ENCODE measurements at places on chromosomes 1 and 21.
A peak's percentile ranks its signal among the peaks of the same experiment; 100 is the strongest.

DNA sequence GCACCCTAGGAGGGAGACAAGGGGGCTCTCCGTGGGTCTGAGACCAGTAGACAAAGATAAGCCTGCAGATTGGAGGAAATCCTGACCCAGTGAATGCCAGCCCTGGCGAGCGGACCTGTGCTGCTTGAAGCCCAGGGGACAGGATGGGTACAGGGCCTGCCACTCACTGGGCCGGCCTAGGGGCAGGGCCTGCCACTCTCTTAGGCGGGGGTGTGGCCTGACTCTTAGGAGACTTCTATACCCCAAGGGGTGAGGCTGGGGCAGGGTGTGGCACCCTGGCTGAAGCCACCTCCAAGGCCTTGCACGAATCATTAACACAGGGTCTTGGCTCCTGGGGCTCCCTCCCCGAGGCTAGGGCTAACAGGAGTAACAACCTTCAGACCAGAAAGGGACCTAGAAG lies 30.7 kb downstream of the TRIM62 start:
- no peak for DNase-seq

DNA sequence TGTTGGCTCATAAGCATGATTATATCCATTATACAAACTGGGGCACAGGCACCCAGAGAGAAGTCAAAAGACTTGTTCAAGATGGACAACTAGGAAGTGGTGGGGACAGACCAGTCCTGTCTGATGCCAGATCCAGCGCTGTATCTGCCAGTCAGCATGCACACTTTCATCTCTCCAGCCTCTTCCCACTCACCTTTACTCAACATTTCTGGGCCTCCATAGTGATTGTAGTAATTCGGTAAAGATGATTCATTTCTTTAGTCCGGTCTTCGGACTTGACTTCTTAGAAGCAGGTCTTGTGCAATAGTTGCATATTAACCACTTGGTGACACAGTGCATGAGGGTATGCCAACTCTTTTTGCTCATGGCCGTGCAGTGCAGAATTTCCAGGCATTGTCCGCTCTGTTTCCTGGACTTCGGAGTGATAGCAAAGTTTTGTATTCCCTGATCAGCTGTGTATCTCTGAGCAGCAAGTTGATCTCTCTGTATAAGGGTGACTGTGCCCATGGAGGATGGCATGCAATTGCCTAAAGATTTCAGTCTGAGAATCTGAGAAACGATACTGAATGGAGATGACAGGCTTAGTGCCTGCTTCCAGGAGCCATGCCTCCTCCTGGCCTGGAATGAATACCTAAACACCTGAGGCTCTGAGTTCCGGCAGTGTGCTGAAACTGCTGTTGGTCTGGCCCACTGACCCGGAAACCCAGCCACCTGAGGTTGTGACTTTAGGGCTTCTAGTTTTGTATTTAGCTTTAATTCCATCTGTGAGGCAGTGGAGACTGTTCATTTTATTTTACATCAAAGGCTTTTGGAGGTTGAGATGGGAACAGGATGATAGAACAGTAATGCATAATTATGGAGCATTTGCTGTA lies 39.0 kb downstream of the GALNT2 start:
- DNase-seq: peak; percentile 50

GRCh38 chr1:156497078-156497742 lies 3.4 kb downstream of the MEF2D start:
- no peak for DNase-seq

DNA sequence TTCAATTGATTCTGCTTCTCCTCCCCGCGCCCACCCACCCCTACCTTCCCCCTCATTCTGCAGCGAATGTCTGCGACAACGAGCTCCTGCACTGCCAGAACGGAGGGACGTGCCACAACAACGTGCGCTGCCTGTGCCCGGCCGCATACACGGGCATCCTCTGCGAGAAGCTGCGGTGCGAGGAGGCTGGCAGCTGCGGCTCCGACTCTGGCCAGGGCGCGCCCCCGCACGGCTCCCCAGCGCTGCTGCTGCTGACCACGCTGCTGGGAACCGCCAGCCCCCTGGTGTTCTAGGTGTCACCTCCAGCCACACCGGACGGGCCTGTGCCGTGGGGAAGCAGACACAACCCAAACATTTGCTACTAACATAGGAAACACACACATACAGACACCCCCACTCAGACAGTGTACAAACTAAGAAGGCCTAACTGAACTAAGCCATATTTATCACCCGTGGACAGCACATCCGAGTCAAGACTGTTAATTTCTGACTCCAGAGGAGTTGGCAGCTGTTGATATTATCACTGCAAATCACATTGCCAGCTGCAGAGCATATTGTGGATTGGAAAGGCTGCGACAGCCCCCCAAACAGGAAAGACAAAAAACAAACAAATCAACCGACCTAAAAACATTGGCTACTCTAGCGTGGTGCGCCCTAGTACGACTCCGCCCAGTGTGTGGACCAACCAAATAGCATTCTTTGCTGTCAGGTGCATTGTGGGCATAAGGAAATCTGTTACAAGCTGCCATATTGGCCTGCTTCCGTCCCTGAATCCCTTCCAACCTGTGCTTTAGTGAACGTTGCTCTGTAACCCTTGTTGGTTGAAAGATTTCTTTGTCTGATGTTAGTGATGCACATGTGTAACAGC lies 339.9 kb downstream of the NTNG1 start:
- peak; percentile 1 for DNase-seq

GRCh38 chr1:86104606-86105532 lies 51.7 kb downstream of the COL24A1 start:
- DNase-seq: no peak

DNA sequence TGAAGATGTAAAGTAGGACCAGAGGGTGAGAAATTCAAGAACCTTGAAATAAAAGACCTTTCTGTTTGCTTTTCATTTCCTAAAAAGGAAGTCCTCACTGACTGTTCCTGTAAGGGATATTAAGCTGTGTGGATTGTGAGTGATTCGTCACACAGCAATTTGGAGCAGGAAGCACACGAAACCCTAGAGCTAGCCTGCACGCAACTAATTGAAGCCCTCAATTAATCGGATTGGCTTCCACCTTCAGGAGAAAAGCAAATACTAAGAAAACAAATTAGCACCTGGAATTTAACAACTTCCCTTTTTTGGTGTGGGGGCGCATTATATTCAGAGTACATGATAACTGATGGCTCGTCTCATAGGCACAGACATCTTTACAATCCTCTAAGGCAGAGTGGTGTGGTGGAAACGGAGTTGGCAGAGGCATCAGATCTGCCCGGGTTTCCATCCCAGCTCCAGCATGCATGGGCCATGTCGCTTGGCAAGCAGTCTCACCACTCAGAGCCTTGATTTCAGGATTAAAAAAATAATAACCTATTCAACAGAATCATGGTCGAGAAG lies 95.2 kb downstream of the KCNJ15 start:
- peak; percentile 97 for DNase-seq

GRCh38 chr1:165905853-165906252 lies 78.4 kb downstream of the UCK2 start:
- DNase-seq: no peak

DNA sequence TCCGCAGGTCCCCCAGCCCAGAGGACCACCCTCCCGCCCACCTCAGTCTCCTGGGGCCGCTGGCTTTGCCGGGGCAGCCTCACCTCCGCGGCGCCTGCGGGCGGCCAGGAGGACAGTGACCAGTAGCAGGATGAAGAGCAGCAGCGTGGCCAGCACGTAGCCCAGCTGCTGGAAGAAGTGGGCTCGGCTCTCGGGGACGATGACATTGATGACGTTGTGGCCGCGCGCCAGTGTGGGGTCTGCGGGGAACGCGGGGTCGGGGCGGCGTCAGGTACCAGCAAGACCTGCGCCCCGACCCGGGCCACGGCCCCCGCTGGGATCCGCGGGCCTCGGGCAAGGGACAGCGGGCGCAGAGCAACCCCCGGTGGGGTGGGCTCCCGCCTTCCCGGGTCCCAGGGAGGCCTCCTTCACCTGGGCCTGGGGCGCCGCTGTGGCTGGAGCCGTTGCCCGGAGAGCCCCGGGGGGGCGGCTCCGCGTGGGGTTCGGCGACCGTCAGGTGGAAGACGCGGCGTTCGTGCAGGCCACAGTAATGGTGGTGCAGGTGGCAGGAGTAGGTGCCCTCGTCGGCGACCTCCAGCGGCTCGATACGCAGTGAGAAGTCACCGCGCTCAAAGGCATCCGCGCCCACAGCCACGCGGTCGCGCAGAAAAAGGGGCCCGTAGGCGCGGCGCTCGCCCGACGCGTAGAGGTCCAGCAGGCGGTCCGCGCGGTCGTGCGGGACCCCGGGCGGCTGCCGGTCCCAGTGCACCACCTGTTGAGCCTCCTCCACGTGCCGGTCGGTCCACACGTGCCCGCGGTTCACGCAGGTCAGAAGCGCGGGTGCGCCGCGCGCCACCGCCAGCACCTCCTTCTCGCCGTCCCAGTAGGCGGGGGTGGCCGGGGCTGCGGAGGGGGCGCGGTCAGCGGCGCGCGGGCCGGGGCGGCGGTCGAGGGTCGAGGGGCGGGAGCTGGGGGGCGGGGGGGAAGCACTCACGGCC lies 3.8 kb downstream of the MXRA8 start:
- no peak for DNase-seq

DNA sequence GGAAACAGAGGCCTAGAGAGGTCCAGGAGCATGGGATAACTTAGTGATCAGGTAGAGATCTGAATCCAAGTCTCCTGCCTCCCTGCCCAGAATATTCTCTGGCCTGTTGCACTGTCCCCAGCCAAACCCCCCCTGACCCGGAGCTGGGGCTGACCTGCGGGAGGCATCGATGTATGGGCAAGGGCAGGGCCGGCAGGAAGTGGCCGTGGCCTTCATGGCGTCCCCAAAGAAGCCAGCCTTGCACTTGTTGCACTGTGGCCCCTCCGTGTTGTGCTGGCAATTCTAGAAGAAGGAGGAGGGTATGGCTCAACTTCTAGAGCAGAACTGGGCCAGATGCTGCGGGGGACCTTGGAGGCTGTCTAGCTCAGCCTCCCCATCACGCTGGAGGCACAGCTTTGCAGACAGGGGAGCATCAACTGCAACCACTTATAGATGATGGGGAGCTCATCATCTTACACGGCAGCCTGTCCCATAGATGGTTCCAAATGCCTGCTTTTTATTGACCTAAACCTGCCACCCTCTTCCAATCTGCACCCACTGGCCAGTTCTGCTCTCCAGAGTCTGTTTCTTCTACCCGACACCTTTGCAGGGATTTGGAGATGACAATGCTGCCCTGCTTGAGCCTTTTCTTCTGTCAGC lies 58.2 kb downstream of the HSPG2 start:
- DNase-seq: no peak

DNA sequence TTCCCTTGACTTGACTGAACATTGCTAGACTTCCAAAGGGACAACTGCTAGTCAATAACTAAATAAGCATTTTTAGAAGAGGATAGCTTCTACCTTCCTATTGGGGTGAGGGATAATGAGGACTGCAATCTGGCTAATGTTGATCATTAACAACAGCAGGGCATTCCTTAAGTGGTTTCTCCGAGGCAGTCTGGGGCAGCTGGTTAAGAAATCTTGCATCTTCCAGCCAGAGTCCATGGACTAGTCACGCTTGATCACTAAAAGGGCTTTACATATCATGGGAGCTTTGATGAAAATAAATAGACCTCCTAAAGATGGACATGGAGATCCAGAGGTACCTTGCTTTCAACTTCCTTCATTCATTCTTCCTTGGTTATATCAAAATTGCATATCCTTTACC lies 329.4 kb upstream of the ESRRG start:
- DNase-seq: no peak

DNA sequence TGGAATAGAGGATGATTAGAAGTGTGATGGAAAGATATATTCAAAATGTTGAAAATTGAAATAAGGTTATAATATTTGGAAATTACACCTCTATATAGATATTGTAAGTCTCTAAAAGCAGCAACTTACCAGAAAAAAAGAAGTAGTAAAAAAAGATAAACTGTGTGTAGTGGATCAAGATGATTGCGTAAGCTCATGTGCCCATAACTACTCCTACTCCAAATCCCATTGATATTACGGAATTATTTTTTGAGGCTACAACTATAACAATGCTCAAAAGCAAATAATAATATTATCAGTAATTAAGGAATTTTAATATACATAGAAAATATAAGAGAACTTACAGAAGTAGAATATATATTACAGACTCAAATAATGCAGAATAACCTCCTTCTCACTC lies 33.6 kb downstream of the CATSPERE start:
- no peak for DNase-seq

DNA sequence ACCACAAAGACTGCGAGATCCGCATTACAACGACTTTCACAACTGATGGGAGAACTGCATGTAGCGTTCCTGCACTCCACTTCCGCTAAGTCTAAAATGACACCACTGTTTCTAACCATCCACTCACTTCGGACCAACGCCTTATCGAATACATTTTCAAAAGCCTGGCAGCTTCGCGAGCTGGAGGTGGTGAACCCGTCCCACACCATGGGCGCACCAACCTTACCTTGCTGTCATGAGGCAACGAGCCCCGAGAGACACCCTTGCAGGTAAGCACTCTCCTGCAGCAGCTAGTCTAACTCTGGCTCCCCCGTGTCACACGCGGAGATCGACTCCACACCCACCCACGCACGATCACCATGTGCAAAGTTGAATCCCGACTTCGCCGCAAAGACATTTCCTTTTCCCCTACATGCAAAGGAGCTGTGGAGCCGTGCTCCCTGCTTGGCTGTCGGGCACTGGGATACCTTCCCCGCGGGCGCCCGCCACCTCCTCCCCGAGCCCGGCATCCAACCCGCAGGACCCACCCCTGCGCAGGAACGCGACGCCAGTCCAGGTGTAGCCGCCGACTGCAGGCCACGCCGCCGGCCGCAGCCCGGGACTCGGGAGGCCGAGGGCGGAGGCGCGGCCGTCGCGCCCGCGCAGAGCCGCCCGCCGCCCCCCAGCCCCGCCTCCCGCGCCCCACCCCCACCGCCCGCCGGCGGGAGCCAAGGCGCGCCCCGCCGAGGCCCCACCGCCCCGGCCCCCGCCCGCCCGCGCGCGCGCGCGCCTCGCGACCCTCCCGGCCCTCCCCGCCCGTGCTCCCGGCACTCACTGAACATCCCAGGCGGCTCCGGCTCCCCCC lies 629 bp downstream of the TAF5L start:
- DNase-seq: peak; percentile 42

GRCh38 chr1:231636157-231636556 lies 9.6 kb downstream of the DISC1 start:
- DNase-seq: peak; percentile 79

GRCh38 chr1:152770411-152770810 lies 4.5 kb upstream of the LCE1F start:
- no peak for DNase-seq

DNA sequence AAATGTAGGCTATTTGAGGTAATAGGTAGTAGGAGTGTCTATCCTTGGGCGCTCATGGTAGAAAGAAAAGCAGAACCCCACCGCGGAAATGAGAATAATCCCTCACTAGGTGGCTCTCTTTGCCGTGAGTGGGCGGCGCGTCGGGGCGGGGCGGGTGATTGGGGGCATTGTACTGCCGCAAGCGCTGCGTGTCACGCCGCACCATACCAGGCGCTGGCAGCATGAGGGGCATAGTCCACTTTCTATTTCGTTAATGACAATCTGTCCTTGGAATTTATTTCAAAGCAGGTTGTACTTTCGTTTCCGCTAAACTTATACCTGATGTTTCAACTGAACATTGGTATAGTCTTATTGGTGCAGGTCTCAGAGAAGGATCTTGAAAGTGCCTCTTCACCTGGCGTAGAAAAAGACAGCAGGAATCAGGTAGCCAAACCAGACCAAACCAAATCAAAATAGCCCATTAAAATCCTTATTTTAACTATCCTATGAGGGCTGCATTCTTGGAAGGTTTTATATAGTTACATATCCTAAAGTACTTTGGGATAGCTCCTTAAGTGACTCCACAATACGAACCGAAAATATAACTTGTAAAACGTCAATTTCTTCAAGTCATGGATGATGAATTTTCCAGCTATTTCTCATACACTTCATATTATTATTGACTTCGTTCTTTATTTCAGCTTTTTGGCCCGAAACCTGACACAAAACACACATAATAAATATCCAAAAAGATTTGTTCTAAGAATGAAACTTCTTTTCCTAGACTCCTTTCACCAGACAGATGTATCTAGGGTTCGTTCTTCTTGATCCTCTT lies 1.9 kb upstream of the SMG7 start:
- peak; percentile 77 for DNase-seq

All from fibroblast of skin of back (primary cell).